ENCODE measurements at places on chromosomes 7 and 10.

- no peak for DNase-seq
Observed at GRCh38 chr10:7260412-7260900, 150.4 kb downstream of the SFMBT2 start.

- DNase-seq, result no peak
Observed at GRCh38 chr7:4882169-4883032, 1.1 kb downstream of the RADIL start.

- DNase-seq, result no peak
Observed at GRCh38 chr10:78176320-78177317, 143.0 kb downstream of the RPS24 start.

DNA sequence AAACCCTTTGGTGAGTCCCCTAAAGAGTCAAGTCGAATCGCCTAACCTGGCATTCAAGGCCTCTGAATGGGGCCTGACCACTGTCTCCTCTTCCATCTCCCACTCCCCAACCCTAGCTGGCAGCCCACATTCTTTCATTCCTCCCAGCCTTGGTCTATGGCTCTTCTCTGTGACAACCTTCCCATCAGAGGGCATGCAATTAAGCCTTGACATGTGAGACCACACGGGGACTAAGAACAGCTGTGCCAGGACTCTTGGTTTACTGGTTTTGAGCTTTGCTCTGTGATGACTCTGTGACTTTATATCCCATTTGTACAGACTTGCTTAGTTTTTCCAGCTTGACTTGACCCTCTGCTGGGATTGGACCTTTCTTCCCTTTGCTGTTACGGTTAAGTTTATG lies 116.6 kb downstream of the BUB3 start:
- DNase-seq, result no peak

DNA sequence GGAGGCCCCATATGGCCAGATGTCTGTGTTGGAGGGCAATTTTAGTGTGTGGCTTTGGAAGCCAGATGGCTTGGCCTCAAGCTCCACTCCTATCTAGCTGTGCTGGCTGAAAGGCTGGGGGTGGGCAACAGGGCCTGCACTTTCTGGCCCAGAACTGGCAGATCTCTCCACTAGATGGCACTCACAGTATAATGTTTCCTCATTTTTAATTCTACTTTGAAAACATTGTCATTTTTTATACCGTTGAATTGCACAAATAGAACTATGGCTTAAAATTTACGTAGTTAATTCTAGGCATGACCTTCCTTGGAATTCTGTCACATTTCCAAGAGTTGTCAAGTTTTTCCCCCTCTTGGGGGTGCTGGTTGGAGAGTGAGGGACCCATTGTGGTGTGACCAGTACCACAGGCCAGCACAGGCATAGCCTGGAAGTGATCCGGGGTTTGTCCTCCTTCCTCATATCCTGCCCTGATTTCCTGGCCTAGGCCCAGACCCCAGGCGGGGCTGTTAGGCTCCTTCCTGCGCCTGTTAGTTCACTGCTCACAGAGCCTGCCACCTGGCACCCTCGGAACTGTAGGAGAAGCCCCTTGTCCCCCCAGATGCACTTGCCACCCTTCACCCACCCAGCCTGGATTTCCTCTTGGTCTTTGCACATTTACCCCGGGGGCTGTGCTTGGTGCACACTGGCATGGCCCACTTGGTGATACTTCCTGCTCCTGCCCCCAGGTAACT lies 52.8 kb downstream of the ARHGAP22 start:
- DNase-seq, result no peak

DNA sequence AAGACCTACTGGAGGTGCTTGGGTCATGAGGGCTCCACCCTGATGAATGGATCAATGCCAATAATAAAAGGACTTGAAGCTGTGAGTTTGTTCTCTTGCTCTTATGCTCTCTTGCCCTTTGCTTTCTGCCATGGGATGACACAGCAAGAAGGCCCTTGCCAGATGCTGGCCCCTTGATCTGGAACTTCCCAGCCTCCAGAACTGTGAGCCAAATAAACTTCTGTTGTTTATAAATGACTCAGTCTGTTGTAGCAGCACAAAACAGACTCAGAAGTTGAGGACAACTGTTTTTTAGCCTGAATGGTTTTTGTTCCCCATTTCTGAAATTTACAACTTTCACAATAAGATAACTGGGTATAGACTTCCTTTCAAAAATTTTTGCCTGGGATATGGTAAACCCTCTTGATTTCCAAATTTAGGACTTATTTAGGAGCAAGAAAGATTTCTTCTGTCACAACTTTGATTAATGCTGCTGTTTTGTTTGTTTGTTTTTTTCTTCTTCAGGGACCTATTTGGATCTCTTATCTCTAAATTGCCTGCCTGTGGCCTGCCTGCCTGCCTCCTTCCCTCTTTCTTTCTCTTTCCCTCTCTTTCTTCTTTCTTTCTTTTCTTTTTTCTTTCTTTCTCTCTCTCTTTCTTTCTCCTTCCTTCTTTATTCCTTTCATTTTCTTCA lies 12.1 kb downstream of the ENTPD1 start:
- no peak for DNase-seq

DNA sequence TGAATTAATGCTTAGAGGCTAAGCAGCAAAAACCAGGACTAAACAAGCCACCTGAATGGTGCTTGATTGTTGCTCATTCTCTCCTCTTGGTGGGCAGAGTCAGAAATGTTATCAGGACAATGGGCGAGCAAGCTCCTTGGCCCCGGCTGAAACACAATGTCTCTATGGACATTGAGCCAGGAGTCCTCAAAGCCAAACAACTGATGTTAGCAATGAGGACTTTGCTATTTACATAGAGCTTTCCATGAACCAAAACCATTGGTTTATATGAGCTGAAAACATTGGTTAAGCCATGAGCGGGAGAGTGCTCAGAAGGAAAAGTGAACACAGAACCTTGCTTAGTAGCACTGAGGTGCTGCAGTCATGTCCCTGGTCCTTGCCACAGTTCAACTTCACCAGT lies 21.5 kb upstream of the NPVF start:
- no peak for DNase-seq
